H4 (cell line): ENCODE measurements at places on chromosomes 7 and 10. TPM values are rescaled to one million over a fixed set of nuclear protein-coding genes. Genes with fewer than 3 reads are reported as not detected.

PON1 gene
- total RNA-seq: not detected in 2 replicates

DNA sequence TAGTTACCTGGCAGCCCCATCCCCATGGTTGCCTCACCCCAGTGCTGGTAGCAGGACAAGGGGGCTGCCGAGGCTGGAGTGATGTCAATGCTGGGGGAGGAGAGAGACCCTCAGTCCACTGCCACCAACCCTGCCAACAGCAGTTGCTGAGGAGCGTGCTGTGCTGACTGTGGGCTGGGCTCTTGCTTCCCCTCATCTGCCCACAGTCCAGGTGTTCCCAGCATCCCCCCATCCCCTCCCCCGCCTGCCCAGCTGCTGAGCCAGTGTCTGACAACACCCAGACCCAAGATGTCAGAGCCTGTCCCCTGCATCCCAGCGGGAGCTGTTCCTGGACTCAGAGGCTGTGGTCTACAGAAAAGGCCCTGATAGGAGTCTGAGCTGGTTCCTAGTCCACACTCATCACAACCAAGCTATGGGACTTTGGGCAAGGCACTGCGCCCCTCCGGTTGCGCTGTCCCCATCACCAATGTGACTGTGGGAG, 14.6 kb upstream of the PSAP start:
- DNase-seq: no peak

- DNase-seq: no peak
Measured at GRCh38 chr7:151410405-151411390, 860 bp upstream of the WDR86 start.

- DNase-seq: no peak
Measured at GRCh38 chr10:114386452-114386851, 17.9 kb downstream of the AFAP1L2 start.
